ENCODE measurements at places on chromosomes 6 and 20.

GRCh38 chr6:142803495-142804058 is 141.4 kb downstream of the HIVEP2 start:
- DNase-seq: no peak

DNA sequence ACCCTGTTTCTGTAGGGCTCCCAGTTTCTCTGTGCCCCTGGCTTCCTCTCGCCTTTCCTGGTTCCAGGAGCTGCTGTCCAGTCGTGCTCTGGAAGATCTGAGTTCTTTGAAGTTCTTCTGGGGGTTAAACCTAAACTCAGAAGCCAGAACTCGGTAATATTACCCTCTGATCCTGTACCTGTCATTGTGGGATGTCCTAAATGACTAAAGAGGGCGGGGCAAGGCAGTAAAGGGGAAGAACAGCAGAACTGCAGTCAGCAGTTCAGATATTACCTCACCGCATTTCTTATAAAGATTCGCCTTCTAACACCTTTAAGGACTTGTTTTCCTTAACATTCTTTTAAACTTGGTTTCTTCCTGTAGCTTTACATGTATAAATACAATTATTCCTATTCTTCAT is 63.9 kb downstream of the FAM120B start:
- no peak for DNase-seq

- DNase-seq: no peak
Observed at GRCh38 chr20:51495921-51496545, 46.5 kb downstream of the NFATC2 start.

- no peak for DNase-seq
Observed at GRCh38 chr6:64146876-64147275, 511.3 kb downstream of the PHF3 start.

GRCh38 chr6:2812695-2813094 is 29.0 kb downstream of the SERPINB1 start:
- DNase-seq: no peak

GRCh38 chr20:59725476-59726280 is 121.3 kb downstream of the PHACTR3 start:
- no peak for DNase-seq

DNA sequence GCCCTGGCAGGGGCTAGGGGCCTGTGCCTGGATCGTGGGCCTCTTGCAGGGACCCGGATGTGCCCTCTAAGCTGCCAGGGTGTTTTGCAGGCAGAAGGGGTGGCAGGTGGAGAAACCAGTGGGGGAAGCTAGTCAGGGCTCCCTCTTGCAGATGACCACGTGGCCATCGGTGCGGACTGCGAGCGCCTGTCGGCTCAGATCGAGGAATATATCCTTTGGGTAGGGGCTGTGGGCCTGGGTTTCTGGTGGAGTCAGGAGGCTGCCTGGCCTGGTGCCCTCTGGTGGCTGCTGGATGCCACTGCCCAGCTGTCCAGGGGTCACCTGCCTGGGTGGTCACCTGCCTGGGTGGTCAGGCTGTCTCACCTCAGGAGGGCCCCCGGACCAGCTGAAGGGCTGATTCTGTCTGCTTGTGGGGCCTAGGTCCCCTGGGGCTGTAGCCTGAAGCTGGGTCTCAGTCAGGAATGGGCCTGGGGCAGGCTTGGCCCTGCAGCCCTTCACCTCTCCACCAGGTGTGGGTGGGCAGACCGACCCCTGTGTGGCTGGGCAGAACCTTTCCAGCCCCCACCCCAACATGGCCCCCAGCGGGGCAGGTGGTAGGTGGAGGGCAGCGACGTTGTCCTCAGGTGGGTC is 6.7 kb downstream of the TCEA2 start:
- no peak for DNase-seq

DNA sequence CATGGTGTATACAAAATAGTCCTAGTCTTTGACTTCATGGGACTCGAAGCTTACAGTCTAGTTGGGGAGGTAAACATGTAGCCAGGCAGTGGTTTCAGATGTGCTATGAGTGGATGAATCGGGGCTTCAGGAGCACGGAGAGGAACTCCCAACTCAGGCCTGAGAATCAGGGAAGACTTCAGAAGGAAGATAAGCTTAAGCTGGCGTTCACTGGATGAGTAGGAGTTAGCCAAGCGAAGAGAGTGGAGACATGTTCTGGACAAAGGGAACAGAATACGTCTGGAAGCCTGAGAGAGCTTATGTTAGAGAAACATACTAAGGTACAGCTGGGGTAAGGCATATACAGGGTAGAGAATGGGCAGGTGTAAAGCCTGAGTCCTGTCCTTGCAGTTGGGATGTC is 8.8 kb downstream of the CARMIL1 start:
- no peak for DNase-seq

DNA sequence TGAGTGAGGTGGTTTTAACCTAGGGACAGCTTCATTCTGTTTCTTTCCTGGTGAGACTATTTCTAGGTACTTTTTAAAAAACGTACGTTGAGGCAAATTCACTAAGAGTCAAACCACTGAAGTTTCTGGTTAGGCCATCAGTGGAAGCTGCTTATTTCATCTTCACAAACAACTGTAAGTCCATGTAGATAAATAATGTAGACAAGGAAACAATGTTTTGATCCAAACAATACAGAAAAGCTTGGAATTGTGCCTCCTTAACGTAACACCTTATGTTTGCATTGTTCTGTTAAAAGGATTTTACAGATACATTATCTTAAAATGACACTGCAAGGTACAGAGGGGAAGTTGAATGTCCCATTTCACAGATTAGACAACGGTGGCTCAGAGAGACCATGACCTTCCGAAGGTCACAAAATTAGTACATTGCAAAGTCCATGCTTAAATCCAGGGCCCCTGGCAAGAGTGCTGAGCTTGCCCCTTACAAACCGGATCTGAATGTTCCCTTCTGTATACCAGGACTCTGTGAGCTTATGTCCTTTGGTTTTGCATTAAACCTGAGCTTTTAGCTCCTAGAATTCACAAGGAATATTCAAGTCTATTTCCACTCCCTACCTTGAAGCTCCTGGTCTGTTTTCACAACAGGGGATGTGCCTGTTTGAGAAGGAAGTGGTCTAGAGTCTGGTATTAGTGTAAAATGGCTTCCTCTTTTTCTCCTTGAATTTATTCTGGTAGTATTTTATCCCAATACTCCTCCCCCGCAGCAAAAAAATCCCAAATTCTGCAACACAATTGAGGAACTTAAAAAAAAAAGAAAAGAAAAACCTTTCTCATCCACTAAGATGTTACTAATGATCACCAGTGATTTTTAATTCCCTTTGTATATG is 28.9 kb upstream of the ZNF217 start:
- no peak for DNase-seq

- no peak for DNase-seq
Observed at GRCh38 chr6:14058735-14059134, 58.8 kb upstream of the CD83 start.

GRCh38 chr6:154862536-154862935 is 129.3 kb downstream of the SCAF8 start:
- DNase-seq: no peak

DNA sequence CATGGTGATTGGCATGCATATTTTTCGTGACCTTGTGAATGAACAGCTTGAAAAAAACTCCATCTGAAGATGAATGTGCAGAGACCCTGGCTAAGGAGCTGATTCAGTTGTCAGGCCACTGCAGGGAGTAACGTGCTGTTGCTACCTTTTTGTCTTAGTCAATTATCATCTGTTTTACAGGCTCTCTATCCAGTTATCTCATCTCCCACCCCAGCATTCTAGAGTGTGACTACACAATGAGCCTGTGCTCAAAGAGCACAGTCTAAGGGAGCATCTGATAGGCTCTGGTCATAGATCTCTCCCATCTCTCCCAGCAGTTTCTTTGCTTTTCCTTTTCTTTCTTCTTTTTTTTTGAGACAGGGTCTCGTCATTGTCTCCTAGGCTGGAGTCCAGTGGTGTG is 45.5 kb downstream of the NDRG3 start:
- DNase-seq: no peak

DNA sequence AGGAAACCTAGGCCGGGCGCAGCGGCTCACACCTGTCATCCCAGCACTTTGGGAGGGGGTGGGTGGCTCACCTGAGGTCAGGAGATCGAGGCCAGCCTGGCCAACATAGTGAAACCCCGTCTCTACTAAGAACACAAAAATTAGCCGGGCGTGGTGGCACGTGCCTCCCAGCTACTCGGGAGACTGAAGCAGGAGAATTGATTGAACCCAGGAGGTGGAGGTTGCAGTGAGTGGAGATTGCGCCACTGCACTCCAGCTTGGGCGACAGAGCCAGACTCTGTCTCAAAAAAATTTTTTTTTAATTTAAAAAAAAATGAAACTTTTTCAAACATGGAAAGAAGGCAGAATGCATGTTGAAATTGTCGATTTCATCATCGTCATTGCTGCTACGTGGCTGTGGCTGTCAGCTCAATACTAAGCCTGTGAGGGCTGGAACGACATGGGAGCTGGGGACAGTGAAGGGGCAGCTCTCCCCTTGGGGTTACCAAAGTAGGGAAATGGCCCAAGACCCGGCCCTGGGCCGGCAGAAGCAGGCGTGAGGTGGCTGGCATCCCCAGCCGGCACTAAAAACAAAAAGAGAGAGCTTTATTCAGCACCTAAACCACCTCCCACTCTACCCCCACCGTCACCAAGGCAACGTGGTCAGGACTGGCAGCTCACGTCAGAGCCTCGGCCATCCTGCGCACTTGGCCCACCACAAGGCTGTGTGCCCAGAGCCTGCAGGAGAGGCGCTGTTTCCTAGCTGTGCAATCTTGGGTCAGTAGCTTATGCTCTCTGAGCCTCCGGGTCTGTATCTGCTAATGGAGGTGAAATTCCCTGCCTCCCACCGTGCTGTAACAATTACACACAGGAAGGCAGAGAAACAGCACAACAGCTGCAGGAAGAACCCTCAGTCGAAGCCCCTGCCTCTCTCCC is 30.8 kb downstream of the AGPAT4 start:
- DNase-seq: no peak

- DNase-seq: no peak
Observed at GRCh38 chr6:101069191-101069795, 188.2 kb upstream of the ASCC3 start.

GRCh38 chr20:3980260-3981131 is 34.9 kb downstream of the RNF24 start:
- no peak for DNase-seq

- DNase-seq: no peak
Observed at GRCh38 chr20:52340036-52340634, 148.6 kb upstream of the ZFP64 start.

- DNase-seq: no peak
Observed at GRCh38 chr20:63042448-63043071, 35.8 kb upstream of the BHLHE23 start.

DNA sequence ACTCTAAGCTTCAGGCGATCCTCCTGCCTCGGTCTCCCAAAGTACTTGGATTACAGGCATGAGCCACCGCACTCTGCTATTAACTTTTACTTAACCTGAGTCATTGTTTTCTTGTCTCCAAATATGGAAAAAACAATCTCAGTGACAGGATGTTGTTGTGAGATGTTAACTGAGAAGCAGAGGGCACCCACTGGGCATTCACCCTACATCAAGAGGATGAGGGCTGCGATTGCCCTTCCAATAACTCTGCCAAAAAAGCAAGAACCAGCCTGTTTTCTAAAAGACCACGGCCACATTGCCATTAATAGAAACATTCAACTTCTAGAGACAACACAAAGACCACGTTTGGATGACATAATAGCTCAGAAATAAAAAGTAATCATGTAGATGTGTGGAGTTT is 107.6 kb upstream of the SGK1 start:
- DNase-seq: no peak

DNA sequence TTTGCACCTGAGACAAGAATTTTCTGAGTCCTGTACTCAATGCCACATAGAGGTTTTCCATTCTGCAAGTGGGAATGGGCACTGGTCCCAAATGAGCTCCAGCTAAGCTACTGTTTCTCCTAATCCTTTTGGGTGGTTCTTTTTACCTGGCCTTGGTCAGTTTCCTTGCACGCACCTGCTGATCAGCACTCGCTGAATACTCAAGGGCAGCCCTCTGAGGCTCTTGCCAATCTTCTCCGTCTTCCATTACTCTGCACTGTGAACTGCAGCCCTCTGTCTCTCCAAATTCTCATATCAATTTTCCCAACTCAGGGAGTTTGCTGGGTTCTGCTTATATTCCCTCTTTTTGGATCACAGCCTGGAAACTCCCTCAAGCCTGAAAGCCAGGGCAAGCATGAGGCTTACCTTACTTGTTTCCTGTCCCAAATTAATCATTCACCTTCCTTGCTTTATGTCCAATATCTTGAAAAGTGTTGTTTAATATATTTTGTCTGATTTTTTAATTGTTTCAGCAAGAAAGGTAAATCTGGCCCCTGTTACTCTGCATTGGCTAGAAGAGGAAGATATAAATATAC is 138.0 kb upstream of the TBX18 start:
- DNase-seq: no peak

GRCh38 chr6:110509617-110510241 is 33.3 kb upstream of the SLC22A16 start:
- DNase-seq: no peak

DNA sequence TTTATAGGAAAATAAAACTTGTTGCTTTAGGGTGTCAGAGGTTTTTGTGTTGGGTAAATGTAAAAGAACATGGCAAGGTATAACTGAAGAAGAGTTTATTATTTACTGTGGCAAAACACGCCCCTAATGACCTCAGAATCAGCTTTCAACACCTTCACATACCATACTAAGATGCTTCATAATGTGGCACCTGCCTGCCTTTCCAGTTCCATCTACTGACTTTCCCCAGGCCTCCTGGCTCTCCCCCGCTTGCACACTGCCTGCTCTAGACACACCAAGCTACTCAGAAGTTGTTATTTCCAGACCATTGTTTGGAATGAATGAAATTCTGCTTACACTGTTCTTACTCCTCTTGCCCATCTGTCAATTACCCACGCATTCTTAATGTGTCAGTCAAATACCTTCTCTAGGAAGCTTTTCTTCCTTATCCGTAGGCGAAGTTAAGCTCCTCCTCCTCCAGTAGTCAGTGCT is 1.8 kb downstream of the TIAM2 start:
- no peak for DNase-seq

GRCh38 chr20:47583551-47583950 is 81.9 kb downstream of the NCOA3 start:
- no peak for DNase-seq

GRCh38 chr6:2037237-2037926 is 208.0 kb downstream of the GMDS start:
- no peak for DNase-seq

DNA sequence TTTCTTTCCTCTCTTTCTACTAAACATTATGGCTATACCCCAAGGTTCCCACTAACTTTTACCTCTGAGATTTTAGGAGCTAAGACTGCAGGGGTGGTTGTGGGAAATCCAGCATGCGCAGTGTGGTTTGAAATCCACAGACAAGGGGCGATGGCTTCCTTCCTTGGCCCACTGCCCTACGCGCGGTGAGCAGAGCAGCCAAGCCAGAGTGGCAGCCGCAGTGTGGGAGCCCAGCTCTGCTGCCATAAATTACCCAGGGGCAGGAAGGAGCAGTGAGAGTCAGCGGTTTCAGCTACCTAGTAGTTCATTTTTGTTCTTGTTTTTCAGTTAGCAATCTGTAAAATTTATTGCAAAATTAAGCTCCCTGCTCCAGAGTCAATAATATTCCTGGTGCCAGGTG is 101.4 kb downstream of the BMP2 start:
- DNase-seq: no peak

DNA sequence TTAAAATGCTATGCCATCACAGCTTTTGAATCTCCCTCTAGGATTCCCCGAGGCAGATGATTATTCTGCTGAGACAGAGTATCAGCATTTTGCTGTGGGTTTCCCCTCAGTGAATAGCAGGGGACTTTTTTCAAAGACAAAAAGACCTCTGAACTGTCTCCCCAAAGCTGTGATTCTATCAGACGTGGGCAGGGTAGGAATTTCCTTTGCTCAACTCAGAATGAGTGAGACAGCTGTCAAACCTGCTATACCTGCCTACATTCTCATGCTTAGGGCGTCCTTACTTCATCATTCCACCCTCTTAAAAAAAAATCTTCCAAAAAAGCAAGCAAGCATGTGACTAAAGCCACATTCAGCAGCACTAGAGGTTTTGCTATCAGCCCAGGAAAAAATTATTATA is 147.6 kb upstream of the FAM83B start:
- DNase-seq: no peak

Measured in stimulated activated naive B cell treated with anti-CD40 and anti-IgM and Interleukin-4, amounts not matched to agents 10 μg/mL and 1 μg/mL and 100 μg/mL, for 72 hours (primary cell).